Thoracic aorta (tissue), 2 donors: ENCODE measurements at places on chromosomes 3 and 15. TPM values are rescaled to one million over a fixed set of nuclear protein-coding genes. Genes with fewer than 3 reads are reported as not detected.

Gene P2RY13
- 3.0 TPM for total RNA-seq

Gene CHST13
- not detected for total RNA-seq

Gene PIF1
- total RNA-seq = 1.1 TPM

DNA sequence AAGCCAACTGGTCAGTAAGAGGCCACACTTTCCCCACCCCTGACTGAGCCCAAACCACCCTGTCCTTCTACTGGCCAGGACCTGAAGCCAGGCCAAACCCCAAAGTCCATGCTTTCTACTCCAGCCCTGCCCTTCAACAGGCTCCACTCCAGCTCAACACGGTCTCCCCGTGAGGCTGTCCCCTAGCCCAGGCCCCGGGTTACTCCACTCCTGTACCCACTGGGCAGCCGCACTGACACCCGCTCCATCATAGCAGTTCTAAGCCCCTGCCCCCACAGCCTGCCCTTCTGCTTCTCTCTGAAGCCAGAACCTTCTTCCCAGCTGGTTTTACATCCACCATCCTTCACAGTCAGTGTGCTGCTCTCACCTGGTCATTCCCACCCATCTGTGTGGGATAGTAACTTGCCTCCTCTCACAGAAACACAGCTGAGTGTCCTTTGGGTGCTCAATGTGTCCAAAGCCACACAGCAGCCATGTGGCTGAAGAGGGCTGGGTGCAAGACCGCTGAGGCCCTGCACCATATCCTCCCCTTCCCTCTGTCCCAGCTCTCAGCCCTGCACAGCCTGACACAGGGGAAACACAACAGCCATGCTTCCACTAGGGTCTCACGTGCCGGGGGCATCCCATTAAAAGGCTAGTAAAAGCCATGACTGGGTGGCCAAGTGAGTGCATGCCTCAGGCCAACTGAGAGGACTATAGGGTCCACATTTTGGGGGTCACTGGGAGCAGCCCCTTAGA, 38.1 kb downstream of the TLE3 start:
- no peaks in the 10 kb centered on the region for H3K27me3 ChIP-seq
- H3K36me3 ChIP-seq = peaks cover 62% of the 10 kb centered on the region
- H3K27ac ChIP-seq = no peak overlapping the region
- no peak for DNase-seq

DNA sequence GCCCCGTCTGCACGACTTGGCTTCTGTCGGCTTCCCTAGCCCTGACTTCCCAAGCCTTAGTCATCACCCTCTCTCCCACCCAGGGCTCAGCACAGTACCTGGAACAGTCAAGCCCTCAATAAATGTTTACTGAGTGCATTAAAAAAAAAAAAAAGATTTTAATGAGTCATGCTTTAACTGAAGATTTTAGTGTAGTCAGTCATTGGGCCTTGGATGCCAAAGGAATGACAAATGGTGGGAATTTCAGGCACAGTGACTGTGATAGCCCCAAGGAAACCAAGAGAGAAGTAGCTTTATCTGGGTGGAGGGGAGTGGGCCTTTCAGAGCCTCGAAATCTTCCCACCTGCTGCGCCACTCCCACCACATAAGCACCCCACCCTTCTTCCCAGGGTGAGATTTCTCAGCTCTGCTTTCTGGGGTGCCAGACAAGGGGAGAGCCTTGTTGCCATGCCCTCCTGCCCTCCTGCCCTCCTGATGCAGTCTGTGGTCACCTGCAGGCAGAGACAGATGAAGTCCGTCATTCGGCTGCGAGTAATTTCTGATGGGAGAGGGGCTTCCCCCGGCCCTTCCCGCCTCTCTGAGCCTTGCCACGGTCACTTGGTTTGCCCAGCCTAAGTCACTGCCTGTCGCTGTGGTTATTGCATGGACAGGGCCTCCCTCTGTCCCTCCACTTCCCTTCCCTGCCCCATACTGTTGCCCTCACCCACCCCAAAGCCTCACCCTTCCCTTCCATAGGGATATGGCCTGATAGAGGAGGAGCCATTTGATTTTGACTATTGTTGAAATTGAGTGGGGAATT, 41.8 kb downstream of the SMAD3 start:
- peaks cover 82% of the 10 kb centered on the region for H3K4me1 ChIP-seq
- H3K27ac ChIP-seq = peak overlapping the region; percentile 85
- H3K27me3 ChIP-seq = no peaks in the 10 kb centered on the region
- peak; percentile 64 for DNase-seq
- no peak overlapping the region for H3K4me3 ChIP-seq

GRCh38 chr3:155880286-155880685, 9.8 kb downstream of the GMPS start:
- H3K36me3 ChIP-seq = no peaks in the 10 kb centered on the region
- H3K27ac ChIP-seq = no peak overlapping the region
- no peaks in the 10 kb centered on the region for H3K4me1 ChIP-seq
- no peaks in the 10 kb centered on the region for H3K27me3 ChIP-seq

GRCh38 chr3:15040844-15041243, 24.3 kb downstream of the MRPS25 start:
- H3K27ac ChIP-seq = no peak overlapping the region
- H3K4me1 ChIP-seq = no peaks in the 10 kb centered on the region
- H3K27me3 ChIP-seq = no peaks in the 10 kb centered on the region

DNA sequence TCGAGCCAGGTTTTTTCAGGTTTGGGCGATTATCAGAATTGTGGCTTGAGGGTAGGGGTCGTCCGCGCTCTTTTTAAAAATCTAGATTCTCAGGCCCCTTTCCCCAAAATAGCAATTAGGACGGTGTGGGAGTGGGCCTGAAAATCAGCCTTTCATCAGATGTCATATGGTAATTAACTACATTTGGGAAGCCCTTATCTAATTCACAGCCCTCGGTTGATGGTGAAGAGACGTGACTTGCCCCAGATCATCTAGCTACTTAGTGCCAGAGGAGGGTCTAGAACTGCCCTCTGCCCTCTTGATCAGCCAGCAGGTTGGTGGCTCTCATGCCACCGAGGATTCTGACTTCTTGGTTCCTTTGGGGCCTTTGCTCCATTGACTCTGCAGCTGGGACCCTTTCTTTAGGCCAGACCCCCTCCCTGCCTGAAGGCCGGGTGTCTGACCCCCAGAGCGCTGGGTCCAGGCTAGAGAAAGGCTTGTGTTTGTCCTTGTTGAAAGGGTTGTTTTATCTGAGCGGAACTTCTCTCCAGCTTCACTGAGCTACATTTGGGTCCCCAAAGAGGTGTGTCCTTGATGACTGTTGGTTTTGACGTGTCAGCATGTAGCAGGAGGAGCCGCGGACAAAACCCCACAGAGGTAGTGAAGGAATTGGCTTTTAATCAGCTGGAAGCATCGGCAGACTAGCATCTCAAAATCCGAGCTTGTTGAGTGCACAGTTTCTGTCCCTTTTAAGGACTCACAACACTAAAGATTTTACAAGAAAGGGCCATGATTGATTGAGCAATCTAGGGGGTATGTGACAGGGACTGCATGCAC, 857 bp downstream of the AEN start:
- peak overlapping the region; percentile 85 for H3K4me3 ChIP-seq
- H3K27me3 ChIP-seq = no peaks in the 10 kb centered on the region
- H3K4me1 ChIP-seq = peaks cover 44% of the 10 kb centered on the region

- no peaks in the 10 kb centered on the region for H3K36me3 ChIP-seq
- H3K4me1 ChIP-seq = no peaks in the 10 kb centered on the region
- no peak overlapping the region for H3K27ac ChIP-seq
- no peak for DNase-seq
- H3K4me3 ChIP-seq = no peak overlapping the region
Observed at GRCh38 chr3:13158871-13159270, 85.6 kb upstream of the IQSEC1 start.

GRCh38 chr3:194809382-194809781, 123.7 kb downstream of the FAM43A start:
- H3K4me1 ChIP-seq = no peaks in the 10 kb centered on the region
- H3K36me3 ChIP-seq = no peaks in the 10 kb centered on the region
- H3K27me3 ChIP-seq = no peaks in the 10 kb centered on the region
- H3K4me3 ChIP-seq = no peak overlapping the region
- no peak overlapping the region for H3K27ac ChIP-seq

- H3K4me1 ChIP-seq = no peaks in the 10 kb centered on the region
- no peaks in the 10 kb centered on the region for H3K27me3 ChIP-seq
- no peaks in the 10 kb centered on the region for H3K36me3 ChIP-seq
- H3K4me3 ChIP-seq = no peak overlapping the region
- H3K27ac ChIP-seq = no peak overlapping the region
Observed at GRCh38 chr3:3586843-3587646, 212.2 kb upstream of the LRRN1 start.
